ENCODE measurements at places on chromosomes 3 and 15.
A peak's percentile ranks its signal among the peaks of the same experiment; 100 is the strongest.

DNA sequence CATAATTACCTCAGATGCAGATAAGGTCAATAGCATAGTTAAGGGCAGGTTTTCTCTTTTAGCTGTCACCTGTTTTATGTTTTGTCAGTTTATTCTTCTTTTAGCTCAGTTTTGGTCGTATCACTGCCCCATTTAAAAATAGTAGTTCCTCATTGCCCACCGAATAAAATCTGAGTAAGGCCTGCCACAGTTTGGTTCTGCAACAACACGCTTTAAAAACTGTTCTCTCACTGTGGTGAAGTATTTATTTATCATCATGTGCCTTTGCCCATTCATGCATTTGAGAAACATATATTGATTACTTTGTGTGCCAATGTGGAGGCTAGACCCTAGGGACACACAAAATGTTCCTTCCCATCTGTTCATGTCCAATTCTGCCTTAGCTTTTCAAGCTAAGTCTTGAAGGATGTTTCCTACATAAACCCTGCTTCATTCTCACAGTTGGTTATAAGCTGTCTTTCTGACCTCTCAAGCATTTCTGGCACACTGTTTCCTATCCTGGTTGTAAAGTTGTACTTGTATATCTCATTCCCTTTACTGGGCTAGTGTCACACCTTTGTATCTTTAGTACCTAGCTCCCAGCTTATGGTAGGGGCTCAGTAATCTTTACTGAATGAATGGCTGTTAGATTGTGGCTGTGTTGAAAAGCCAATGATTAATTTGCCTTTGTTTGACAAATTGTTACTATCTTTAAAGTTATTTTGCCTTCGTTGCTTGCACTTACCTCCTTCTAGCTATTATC is 23.9 kb downstream of the AKAP13 start:
- no peak for DNase-seq

- no peak for DNase-seq
Observed at GRCh38 chr3:150682279-150682678, 21.4 kb downstream of the ERICH6 start.

- DNase-seq: no peak
Observed at GRCh38 chr3:142009029-142009428, 132.6 kb downstream of the ATP1B3 start.

- peak; percentile 47 for DNase-seq
Observed at GRCh38 chr3:126858887-126859286, 124.0 kb upstream of the PLXNA1 start.

GRCh38 chr15:100944244-100944895 is 25.2 kb downstream of the LRRK1 start:
- DNase-seq: no peak

- DNase-seq: no peak
Observed at GRCh38 chr15:79329171-79329611, 18.3 kb downstream of the TMED3 start.

DNA sequence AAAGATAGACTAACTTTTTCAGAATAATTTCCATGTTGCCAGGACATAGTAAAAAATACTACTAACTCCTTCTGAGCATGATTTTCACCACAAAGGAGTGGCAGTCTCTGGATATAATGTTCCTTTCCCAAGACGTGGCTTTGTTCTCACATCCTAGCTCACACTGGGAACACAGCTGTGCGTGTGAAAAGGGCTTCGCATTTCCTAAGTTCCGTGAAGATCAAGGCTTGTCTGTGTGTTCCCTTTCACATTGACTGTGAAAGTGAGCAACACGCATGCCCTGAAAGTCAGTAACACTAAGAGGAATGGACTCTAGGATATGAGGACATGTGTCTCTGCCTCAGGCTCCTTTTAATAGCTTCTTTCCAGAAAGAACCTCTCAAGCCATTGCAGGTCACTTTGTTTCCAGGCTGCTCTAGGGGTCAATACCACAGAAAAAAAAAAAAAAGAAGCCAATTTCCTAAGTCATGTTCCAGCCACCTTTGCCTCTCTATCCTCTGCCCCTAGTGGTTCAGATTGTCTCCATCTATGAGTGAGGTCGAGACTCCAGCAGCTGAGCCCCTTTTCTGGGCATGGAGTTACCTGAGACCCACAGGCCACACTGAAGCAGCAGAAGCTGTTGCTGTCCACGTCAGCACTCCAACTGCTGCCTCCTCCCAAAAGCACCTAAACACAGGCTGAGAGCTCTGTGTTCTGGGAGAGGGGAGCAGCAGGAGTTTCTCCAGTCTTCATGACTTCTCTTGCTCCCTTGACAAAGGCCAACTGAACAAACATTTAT is 355.9 kb downstream of the RSL24D1 start:
- DNase-seq: no peak
